Neural crest cell (in vitro differentiated cells): ENCODE measurements at places on chromosomes 3 and 15.

DNA sequence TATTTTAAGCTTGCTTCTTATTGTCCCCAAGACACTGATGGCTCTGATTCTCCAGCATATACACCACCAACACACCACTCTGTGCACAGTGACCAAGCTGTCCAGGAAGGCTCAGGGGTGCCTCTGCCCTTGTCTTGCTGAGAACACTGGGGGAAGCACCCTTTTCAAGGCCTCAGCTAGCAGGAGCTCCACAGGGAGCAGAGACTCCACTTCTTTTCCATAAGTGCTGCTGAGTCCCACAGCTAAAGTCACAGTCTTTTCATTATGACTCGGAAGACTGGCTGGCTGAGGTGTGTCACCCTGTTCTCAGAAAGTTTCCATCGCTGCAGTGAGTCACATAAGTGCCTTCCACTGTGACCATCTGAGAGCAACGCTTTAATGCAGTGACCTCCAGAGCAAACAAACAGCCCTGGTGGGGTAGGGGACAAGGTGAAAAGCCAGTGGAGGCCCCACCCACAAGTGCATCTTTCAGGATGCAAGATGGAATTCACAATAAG, 226.9 kb upstream of the CHRNA7 start:
- no peak for DNase-seq

GRCh38 chr3:177286034-177286433, 88.8 kb upstream of the TBL1XR1 start:
- DNase-seq: no peak

GRCh38 chr3:197592361-197593045, 36.7 kb upstream of the BDH1 start:
- DNase-seq: no peak

DNA sequence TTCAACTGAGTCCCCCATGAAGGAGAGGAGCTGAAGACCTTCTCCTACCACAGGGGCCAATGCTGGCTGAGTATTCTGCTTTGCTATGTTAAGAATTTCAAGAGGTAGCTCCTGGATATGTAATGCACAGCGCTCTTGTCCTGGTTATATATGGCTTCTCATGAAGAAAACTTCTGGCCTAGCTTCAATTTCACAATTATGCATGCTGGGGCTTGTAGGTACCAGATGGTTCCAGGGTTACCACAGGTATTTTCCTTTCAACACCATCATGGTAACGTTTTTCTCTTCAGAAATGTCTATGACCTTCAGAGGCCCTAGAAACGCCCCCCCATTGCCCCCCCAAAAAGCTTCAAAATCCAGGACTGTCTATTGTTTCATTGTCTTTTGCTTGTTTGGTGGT, 311.7 kb upstream of the ICE2 start:
- DNase-seq: no peak

DNA sequence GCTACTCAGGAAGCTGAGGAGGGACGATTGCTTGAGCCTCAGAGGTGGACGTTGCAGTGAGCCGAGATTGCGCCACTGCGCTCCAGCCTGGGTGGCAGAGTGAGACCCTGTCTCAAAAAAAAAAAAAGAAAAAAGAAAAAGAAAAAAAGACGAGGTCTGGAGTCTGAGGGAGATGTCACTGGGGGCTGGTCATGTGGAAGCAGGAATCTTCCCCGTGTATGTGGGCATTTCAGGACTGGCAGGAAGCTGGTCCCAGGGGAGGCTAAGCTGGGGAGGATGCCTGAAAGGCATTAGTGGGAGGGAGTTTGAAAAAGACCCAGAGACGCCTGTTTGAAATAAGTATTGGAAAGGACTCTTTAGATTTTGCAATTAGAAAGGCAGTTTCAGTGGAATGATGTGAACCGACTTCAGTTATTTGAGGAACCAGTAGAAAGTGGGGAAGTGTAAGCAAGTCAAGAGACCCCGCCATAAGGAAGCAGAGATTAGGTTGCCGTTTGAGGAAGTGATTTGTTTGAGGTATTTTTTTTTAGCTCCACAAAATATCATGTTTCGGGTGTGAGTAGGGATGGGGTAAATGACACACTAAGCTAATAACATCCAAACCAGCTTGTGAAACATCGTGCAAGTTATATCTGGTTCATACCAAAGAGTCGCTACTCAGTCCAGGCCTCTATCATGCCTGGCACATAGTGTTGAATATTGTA, 55.5 kb downstream of the ST6GAL1 start:
- no peak for DNase-seq

DNA sequence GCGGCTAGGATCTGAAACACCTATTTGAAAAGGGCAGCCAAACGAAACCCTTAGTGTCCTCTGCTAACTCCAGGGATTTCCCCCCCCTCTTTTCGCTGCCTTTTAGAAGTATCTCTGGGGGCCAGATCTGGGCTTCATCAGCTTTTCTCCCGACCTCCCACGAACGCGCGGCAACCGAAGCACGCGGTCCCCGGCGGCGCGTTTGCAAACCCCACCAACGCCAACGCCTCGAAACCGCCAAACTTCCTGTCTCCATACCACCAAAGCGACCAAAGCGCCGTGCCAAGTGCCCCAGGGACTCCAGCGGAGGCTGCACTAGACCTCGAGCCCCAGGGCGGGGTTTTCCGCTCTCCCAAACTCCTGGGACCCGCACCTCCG, 155.8 kb upstream of the FRMD4B start:
- DNase-seq: no peak

DNA sequence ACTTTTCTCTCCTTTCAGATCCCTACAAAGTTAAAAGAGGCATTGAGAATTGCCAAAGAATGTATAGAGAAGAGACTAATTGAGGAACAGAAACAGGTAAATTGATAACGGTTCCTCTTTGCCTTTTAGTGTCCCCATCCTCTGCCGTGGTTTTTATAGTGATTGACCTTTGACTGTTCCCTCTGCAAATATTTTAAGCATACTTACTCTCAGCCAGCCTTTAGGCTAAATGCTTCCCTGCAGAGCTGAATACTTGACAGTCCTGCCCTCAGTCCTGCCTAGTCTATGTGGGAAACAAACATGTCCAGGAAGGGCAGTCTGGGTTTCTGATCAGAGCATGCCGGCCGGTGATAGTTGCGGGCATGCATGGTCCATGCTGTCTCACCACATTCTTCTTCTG, 24.7 kb downstream of the PDHB start:
- no peak for DNase-seq

- no peak for DNase-seq
Observed at GRCh38 chr15:89410039-89410435, 75.4 kb upstream of the POLG start.

DNA sequence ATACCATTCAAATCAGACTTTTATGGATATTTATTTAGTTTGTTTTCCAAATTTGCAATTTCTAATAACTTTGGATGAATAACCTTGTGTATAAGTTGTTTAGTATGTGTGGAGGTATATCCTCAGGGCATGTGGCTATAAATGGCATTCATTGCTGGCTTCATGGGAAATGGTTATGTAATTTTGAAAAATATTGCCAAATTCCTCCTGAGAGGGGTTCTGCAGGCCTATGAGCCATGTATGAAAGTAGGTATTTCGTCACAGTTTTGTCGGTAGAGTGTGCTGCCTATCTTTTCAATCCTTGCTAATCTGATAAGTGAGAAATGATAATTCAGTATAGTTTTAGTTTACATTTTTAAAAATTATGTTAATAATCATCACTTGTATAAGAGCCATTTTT, 256.4 kb upstream of the ZNF385D start:
- no peak for DNase-seq

DNA sequence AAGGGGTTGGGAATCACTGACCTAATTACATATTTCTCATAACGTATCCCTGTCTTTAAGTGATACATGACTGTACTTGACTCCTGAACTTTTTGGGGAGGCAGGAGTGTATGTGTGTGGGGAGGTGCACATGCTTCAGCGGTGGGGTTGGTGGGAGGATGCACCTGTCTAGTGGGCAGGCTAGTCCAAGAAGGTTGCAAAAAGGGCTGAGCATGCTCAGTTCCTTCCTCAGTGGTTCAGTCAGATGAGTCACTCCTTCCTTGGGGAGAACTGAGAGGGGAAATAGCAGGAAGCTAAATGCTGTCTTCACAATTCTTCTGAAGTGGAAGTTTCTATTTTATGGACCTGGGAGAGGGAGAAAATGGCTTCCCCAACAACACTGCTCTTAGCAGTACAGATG, 24.6 kb upstream of the AP4E1 start:
- no peak for DNase-seq

DNA sequence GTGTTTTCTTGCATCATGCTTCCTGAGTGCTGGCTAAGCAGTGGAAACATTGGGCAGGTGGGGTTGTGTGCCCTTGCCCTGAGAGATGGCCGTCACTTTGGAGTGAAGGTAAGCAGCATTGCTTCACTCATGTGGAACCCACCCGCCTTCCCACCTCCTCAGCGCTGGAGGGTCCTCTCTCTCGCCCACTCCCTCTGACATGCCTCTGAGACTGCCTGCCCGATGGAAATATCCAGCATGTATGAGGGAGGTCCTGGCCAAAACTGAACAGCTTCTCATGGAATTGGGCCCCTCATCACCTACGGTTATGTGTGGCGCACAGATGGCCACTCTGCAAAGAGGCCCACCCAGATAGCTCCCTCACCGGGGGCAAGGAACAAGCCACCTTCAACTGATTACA, 48.6 kb downstream of the SMAD3 start:
- DNase-seq: no peak

DNA sequence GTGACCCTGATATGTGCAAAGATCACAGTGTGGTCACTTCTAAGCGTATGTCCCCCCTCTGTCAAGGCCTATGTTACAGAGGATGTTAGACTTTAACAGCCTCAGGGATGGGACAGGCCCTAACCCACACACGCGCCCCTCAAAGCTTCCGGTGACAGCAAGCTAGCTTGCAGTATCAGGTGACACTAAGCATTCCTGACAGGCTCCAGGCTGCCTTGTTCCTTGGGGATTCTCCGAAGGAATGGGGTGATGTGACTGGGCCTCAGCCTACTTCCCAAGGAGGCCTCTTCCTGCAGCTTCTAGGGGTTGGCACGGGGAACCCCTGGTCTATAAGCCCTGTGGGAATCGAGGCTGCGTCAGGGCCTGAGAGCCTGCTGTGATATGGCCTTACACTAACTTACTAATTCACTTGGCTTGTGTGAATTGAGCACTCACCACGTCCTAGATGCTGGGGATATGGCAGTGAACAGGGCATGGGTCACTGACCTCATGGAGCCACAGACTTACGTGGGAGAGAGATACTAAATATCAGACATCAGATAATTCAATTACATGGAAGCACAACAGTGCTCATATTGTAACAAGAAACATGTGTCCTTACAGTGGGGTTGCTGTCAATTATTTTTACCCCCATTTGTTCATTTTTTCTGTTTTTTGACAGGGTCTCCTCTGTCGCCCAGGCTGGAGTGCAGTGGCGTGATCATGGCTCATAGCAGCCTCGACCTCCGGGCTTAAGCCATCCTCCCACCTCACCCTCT, 11.4 kb upstream of the SPTBN5 start:
- DNase-seq: no peak

GRCh38 chr3:151673974-151674373, 59.8 kb upstream of the AADACL2 start:
- no peak for DNase-seq

DNA sequence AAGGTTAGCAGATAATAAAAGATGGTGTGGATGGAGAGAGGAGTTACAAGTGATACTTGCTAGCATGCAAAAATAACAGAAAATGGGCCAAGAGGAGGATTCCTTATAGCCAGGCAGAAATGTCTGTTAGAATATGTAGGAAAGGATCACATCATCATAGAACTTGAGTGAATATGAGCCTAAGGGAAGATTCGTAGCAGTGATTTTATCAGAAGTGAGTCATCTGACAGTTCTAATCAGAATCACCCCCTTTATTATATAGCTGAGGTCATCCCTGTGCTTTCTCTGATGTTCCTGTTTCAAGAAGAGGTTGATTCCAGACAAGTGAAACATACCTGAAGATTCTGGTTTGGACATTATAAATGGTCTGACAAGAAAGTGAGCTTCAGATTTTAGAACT, 22.9 kb downstream of the EXOG start:
- DNase-seq: no peak

- no peak for DNase-seq
Observed at GRCh38 chr3:127888156-127888555, 26.9 kb upstream of the KBTBD12 start.

GRCh38 chr15:73844356-73844755, 29.0 kb upstream of the TBC1D21 start:
- DNase-seq: no peak

GRCh38 chr15:59993950-59994401, 10.1 kb upstream of the FOXB1 start:
- peak; percentile 19 for DNase-seq

DNA sequence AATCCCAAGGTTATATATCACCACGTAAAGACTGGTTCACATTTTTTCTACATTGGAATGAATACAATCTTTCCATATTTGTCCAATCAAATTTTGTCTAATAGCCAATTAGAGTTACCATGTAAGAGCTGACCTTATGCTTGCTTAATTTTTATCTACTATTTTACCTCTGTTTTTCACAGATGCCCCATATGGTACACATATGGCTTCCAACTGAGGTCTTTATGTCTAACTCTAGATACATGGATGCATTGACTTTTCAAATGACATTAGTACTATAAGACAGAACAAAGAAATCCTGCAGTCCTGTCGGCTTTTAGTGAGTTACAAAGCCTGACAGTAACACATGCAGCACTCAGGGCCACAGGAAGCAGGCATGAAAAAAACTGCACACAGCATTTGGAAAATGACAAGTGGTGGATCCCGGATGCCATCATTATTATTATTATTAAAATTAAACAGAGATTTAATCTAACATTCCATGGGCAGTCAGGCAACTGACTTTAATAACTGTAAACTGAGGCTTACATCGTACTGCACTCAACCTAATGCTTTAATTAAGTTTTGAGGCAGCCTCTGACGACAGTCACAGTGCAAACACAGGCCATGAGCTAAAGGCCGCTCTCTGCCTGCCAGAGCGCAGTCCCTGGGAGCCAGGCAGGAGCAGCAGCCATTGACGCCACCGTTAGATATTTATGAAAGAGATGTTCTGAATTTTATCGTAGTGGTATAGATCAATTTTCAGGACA, 113.9 kb upstream of the TMCO5A start:
- no peak for DNase-seq

GRCh38 chr3:69166446-69166845, 44.1 kb upstream of the LMOD3 start:
- DNase-seq: no peak

- no peak for DNase-seq
Observed at GRCh38 chr3:69031635-69032034, 18.2 kb upstream of the EOGT start.

DNA sequence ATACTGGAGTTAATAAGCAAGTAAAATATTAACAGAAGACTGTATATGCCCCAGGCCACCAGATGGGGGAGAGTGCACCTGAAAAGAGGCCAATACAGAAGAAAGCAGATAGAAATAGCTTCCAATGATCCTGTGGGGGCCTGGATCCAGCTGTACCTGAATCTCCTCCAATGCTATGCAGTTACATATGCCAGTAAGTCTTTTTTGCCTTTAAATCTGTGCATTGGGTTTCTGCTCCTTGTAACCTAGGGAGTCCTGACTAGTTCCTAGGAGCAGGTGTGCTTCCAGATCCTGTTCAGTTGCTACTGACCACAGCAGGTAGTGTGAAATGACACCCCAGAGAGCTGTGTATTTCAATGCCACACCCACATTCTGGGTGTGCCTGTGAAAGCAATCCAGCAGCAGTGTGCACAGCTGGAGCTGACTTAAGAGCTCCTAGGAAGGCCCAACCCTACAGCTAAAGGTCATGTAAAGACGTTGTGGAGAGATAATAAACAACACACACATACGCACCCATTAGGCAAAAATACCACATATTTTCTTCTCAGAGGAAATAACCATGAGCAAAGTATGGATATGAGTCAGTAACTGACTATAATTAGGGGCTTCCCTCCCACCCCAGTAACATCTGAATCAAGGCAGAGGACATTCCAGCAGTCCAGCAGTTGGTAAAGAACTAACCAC, 62.2 kb upstream of the AKAP13 start:
- DNase-seq: no peak
